ENCODE measurements at places on chromosomes 3 and 15.

- no peak for DNase-seq
Observed at GRCh38 chr15:73464602-73465001, 21.6 kb downstream of the REC114 start.

DNA sequence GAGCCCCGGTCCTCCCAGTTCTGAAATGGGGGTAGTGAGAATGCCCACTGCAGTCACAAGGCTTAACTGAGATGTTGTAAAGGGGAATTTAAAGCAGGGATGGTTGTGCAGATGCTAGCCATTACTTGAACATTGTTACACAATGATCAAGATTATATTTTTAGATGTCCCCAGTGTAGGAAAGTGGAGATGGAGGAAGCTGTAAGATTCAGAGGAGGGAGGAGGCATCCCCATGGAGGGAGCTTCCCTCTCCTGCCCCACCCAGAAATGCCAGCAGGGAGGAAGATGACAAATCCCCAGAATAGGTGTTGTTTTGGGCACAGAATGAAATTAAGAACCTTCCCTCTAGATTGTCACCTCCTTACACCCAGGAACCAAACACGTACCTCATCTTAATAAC lies 46.1 kb downstream of the EFCAB12 start:
- DNase-seq, result no peak

- DNase-seq, result no peak
Observed at GRCh38 chr3:178673529-178673928, 137.3 kb downstream of the KCNMB2 start.

GRCh38 chr3:16467393-16467792 lies 46.1 kb downstream of the RFTN1 start:
- no peak for DNase-seq

GRCh38 chr3:127710155-127710941 lies 37.6 kb downstream of the ABTB1 start:
- DNase-seq, result no peak

DNA sequence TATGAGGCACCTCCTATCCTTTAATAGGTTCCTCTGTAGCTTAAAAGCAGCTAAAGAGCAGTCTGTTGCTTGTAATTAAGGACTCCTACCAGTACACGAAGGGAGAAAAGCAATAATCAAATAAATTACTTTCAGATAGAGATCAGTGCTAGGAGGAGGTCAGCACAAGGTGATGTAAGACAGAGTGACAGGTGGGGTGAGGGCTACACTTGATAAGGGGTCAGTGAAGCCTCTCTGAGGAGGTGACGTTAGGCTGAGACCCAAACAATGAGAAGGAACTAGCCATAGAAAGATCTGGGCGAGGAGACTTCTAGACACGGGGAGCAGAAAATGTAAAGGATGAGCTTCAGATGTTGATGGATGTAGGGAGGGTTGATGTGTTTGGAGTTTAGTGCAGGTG lies 57.7 kb upstream of the BLM start:
- DNase-seq, result no peak

GRCh38 chr3:69196876-69197275 lies 74.5 kb upstream of the LMOD3 start:
- DNase-seq, result no peak

DNA sequence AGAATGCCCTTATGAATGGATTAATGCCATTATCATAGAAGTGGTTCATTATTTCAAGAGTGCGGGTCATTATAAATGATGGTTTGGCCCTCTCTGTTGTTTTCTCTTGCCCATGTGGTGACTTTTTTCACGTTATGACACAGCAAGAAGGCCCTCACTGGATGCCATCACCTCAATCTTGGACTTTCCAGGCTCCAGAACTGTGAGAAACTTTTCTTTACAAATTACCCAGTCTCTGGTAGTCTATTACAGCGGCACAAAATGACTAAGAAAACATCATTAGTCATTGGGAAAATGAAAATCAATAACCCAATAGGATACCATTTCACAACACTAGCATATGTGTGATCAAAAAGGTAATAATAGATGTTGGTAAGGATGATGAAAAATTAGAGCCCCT lies 119.0 kb upstream of the LPP start:
- no peak for DNase-seq

- no peak for DNase-seq
Observed at GRCh38 chr3:52636673-52637072, 49.0 kb downstream of the PBRM1 start.

DNA sequence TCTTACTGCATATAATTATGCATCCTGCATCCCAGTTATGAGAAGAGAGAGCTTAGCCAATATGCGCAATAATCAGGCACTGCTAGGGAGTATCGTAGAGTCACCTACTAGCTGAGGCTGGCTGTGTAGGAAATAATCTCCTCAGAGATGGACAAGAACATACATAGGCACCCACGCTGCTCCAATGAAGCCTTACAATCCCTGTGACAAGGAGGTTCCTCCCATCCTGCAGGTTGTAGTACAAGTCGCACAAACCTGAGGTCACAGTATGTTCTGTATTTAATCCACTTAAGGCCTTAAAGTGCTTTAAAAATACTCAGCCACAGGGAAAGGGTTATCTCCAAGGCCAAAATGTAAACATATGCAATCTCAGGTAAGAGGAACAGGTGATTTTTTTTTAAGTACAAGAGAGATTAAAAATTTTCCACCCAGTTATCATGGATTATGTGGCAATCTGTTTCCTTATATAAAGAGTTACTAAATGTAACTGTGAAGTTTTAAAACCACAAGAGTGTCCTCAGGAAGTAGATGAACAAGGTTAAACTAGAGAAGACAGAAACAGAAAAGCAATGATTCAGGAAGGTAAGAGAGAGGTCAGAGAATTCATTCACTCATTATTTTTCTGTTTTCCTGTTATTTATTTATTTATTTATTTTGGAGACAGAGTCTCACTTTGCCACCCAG lies 7.5 kb upstream of the COLQ start:
- DNase-seq, result no peak

DNA sequence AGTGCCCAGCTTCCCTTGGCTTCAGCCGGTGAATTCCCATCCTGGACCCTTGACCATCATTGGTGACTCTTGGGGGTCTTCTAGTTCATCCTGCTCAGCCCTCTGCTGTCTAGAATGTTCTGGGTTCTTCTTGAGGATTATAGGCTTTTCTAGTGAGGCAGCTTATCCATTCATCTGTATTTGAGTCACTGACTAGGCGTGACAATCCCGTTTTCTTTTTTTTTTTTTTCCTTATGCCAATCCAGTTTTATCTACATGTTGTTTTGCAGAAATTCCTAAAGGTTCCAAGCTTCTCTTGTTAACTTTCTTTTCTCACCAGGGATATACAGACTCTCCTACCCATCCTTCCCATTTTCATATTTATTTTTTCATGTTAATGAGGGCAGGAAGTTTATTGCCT lies 6.6 kb upstream of the TRAK1 start:
- DNase-seq, result no peak

DNA sequence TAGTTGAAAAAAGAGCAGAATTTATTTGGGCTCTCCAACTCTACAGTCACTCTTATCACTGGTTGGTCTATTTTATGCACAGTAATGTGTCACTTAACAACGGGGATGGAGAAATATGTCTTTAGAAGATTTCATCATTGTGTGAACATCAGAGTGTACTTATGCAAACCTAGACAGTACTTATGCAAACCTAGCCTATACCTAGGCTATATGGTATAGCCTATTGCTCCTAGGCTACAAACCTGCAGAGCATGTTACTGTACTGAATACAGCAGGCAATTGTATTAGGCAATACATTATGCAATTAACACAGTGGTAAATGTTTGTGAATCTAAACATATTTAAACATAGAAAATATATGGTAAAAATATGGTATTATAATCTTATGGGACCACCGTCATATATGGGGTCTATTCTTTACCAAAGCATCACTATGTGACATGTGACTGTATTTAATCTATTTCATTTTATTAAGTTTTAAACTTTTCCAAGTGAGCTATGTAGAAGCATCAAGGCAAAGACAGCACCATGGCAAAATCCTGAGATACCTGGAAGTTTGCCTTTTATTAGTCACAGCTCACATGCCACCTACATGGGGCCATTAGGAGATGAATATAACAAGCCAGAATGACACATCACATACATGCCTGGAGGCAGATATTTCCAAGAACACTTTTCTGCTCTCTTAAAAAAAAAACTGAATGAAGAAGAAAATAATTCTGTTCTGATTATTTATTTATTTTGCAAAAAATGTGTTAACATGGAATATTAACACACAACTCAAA lies 537.4 kb downstream of the TUSC7 start:
- no peak for DNase-seq

GRCh38 chr3:12443781-12444522 lies 40.3 kb upstream of the TSEN2 start:
- no peak for DNase-seq

- DNase-seq, result peak; percentile 83
Observed at GRCh38 chr3:45592830-45593707, 1.5 kb upstream of the LIMD1 start.

DNA sequence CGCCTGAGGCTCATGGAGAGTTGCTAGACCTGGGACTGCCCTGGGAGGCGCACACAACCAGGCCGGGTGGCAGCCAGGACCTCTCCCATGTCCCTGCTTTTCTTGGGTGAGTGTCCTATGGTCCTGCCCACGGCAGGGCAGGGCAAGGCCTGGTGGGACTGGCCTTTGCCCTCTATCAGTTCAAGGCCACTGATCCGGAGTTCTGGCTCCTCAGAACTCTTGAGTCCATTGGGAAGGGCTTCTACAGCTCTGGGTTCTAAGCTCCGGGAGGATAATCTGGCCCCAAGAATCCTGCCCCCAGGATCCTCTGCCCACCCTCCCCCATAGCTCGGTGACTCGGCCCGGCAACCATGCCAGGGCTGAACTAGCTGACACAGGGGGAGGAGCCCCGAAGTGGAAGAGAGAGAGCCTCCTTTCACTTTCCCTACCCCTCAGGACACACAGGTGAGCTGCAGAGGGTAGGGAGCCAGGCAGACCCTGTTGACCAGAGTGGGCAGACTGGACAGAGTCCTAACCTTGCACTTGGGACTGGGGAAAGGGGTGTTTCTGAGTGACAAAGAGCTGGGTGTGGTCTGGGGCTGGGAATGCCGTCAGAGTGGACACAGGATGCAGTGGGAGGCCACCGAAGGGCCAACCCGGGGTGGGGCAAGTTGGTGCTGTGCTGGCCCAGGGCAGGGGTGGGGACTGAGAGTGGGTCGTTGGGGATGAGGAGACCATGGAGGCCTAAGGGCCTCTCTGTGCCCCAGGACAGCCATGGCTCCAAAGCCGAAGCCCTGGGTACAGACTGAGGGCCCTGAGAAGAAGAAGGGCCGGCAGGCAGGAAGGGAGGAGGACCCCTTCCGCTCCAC lies 664 bp downstream of the PARP3 start:
- no peak for DNase-seq

GRCh38 chr15:29570948-29571791 lies 251.1 kb downstream of the TJP1 start:
- peak; percentile 75 for DNase-seq

- no peak for DNase-seq
Observed at GRCh38 chr15:99721896-99722295, 11.3 kb downstream of the LYSMD4 start.

GRCh38 chr3:127215714-127216414 lies 22.9 kb downstream of the PRR23E start:
- DNase-seq, result no peak

GRCh38 chr3:148158210-148158609 lies 539.5 kb upstream of the AGTR1 start:
- no peak for DNase-seq

DNA sequence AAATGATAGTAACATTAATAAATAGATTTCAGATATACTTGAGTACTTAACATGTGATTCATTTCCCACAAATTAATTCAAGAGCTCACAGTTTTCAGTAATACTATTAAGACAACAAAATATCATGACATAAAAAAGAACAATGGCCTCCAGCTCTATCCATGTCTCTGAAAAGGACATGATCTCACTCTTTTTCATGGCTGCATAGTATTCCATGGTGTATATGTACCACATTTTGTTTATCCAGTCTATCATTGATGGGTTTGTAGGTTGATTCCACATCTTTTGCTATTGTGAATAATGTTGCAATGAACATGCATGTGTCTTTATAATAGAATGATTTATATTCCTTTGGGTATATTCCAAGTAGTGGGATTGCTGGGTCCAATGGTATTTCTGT lies 1012.8 kb upstream of the ALCAM start:
- DNase-seq, result no peak

GRCh38 chr3:10404377-10404776 lies 83.5 kb upstream of the SEC13 start:
- DNase-seq, result no peak

DNA sequence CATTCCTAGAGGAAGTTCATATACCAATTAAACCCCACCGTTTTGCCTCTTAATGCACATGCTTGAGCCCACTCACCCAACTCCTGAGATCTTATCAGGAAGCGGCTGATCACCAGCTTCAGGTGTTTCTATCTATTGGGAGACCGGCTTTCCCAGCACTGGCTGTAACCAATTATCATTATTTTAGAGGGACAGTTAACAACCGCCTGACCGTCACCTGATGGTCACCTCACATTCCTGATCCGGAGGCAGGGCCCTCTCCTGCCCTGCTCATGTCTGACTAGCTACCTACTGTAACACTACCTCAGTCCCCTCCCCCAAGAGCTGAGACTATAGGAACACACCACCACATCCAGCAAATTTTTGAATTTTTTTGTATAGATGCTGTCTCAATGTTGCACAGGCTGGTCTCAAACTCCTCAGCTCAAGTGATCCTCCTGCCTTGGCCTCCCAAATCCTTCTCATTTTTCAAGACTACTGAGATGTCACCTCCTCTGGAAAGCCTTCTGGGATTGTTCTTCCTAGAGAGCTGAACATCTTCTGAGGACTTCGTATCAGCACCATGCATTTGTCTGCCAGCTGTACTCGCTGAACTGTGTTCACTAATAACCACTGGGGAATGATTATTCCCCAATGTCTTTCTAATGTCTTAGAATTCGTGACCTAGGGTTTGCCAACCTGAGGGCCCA lies 84.8 kb downstream of the LSM3 start:
- no peak for DNase-seq

DNA sequence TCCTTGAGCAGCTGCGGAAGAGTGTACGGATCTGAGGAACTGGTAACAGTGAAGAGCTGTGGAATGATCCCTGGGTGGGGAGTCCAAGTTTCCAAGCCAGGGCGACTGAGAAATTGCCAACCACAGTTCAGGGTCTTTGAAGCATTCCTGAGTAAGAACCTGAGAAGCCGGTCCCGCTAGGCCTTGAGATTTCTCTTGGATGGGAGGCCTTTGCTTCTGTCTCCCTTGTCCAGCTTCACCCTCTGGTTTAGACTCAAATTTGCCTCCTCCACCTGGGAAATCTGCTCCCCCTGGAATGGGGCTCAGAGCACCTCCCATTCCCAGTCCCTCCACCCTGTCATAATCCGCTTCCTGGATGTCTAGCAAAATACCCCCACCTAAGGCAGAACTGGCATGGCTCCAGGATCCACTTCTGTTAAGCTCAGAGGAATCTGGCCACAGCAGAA lies 127.7 kb upstream of the DLG1 start:
- DNase-seq, result no peak

DNA sequence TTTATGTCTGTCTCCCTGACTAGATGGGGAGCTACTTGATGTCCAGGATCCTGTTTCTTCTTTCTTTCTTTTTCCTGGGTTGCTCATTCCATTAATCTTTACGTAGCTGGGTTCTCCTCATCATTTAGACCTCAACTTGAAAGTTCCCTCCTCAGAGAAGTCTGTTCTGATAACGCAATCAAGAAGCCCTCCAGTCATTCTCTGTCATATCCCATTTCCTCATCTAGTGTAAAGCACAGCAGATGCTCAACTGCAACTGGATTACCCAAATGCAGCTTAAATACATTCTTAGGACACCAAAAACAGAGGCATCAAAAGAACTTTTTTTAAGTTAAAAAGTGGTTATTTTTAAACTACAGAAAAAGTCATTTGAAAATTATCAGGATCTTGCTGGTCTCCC lies 51.7 kb upstream of the ST3GAL6 start:
- no peak for DNase-seq

- no peak for DNase-seq
Observed at GRCh38 chr3:119195911-119196310, 22.5 kb downstream of the UPK1B start.
